ENCODE measurements at places on chromosomes 3 and 15.
A peak's percentile ranks its signal among the peaks of the same experiment; 100 is the strongest.

GRCh38 chr15:98815207-98815606 lies 166.9 kb downstream of the IGF1R start:
- no peak for DNase-seq

- DNase-seq: no peak
Measured at GRCh38 chr15:49645941-49646340, 25.1 kb downstream of the DTWD1 start.

- DNase-seq: no peak
Measured at GRCh38 chr3:195809796-195810454, 1.8 kb downstream of the MUC4 start.

- DNase-seq: peak; percentile 38
Measured at GRCh38 chr15:85618956-85619491, 175.7 kb downstream of the KLHL25 start.

DNA sequence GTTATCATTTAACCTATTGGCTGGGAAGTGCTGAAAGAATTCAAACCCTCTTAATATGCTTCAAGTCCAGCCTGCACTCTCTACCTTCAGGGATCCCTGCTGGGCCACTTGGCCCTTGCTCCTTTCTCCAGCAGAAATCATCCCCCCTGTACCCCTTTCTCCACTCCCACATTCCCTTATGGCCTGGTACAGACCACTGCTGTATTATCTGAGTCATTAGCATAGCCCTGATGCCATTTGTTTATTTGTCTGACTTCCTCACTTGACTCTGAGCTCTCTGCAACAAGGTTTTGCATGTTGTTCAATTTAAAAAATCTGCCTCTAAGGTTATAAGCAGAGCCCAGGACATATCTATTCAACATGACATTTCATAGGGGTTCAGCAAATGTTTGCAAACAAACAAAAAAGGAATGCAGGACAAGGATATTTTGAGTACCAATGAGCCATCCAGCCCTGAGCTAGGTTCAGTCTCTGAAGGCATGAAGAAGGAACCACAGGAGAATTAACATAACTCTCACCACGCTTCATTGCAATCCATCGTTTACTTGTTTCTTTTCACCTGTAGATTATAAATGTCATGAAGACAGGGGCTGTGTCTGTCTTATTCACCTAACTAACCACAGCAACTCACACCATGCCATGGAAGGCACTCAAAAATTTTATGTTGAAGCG lies 26.6 kb upstream of the HES1 start:
- DNase-seq: no peak

- no peak for DNase-seq
Measured at GRCh38 chr3:62805580-62806277, 69.5 kb downstream of the CADPS start.

- DNase-seq: no peak
Measured at GRCh38 chr3:128400671-128401070, 66.0 kb downstream of the DNAJB8 start.

DNA sequence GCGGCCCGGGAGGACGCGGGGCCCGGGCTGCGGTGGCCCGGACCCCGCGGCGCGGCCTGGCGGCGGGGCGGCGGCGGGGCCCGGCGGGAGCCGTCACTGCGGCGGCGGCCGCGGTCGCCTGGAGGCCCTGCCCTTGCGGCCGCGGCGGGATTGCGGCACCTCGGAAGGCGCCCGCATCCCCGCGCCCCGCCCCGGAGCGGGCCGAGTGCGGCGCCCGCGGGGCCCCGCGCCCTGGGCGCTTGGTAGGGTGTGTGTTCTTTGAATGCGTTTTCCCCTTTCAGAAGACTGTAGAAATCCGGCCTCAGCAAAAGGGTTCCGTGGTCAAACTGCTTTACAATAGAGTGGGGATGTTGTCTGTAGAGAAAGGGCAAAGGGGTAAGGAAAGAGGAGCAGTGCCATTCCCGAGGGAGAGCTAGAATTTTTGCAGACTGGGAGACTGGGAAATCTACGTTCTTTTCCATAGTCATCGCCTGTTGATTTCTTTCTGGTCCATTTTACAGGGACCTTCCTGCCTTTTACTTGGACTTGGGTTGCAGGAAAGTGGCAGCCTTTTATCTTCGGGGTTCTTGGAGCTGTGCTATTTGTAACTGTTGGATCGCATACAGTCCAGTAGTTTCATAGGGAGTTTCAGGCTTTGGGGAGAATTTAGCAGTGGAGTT lies 630 bp downstream of the SNRK start:
- peak; percentile 25 for DNase-seq

- DNase-seq: no peak
Measured at GRCh38 chr3:189773056-189773455, 141.9 kb downstream of the TP63 start.

DNA sequence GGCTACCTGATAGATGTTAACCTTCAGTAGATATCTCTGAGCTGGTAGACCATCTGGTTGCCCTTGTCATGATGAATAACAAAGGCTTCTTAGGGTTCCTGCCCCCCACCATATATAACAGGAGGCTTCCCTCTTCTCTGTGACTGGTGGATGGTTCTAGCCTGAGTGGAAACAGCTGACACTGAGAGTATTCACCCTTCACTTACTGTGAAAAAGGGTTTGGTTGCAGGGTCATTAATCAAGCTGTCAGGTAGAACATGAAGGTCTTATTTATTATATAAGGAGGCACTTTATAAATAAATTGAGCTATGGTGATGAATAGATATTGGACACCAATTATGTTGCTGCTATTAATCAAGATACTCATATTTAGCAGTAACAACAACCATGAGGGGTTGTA lies 58.6 kb downstream of the CACNA2D3 start:
- no peak for DNase-seq

GRCh38 chr3:45043728-45044299 lies 17.7 kb downstream of the CLEC3B start:
- DNase-seq: no peak

DNA sequence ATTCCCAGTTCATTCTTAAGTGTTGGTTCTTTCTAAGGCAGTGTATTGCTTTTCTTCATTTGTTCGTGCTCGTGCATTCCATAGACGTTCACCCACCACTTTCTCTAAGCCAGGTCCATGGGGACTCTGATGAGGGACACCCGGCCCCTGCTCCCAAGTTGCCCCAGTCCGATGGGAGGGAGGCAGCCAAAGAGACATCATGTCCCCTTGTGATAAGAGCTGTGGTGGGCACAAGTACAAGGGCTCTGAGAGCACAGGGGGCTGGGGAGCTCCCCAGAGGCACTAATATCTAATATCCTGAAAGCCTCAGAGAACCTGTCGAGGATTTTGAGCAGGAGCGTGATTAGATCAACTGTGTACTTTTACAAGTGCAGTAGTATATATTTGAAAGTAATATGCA lies 6.3 kb downstream of the SPSB4 start:
- no peak for DNase-seq

- no peak for DNase-seq
Measured at GRCh38 chr3:107684431-107684925, 161.7 kb downstream of the BBX start.

GRCh38 chr3:5811016-5811415 lies 623.5 kb downstream of the EDEM1 start:
- no peak for DNase-seq

- DNase-seq: no peak
Measured at GRCh38 chr3:57068437-57069089, 8.1 kb downstream of the SPATA12 start.

GRCh38 chr3:74465715-74466410 lies 148.6 kb downstream of the CNTN3 start:
- no peak for DNase-seq

GRCh38 chr15:55277116-55277564 lies 12.5 kb downstream of the RAB27A start:
- DNase-seq: peak; percentile 31

GRCh38 chr15:49877117-49877872 lies 241.7 kb downstream of the ATP8B4 start:
- DNase-seq: no peak

DNA sequence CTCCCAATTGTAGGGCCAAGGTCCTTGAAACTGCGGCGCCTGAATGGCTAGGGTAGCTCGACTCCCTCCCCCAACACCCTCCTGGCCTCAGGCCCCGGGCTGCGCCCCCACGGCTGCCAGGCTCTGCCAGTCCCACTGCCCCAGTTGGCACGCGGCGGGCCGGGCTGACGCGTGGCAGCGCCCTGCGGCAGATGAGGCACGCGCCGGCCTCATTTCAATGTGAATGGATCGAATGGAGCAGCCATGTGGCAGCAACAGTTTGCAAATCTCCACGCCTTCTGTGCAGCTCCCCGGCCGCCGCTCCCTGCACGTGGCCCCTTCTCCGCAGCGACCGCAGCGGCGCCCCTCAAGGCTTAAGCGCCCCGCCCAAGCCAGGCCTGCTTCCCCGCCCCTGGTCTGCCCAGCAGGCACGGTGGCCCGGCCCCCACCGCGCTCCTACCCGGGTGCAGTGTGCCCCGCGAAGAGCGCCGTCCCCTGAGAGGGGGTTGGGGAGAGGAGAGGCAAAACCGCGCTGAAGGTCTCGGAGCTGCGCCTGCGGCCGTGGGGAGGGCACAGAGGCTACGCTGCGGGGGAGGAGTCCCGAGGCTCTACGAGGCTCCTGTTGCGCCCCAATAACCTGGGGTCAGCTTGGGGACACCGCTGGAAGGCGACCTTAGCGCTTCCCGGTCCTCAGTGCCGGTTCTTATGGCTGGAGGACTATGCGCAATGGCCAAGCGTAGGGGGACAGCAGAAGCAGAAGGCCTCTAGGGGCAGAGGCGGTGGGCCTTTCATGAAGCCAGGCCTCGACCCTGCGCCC lies 3.1 kb upstream of the DLL4 start:
- no peak for DNase-seq

DNA sequence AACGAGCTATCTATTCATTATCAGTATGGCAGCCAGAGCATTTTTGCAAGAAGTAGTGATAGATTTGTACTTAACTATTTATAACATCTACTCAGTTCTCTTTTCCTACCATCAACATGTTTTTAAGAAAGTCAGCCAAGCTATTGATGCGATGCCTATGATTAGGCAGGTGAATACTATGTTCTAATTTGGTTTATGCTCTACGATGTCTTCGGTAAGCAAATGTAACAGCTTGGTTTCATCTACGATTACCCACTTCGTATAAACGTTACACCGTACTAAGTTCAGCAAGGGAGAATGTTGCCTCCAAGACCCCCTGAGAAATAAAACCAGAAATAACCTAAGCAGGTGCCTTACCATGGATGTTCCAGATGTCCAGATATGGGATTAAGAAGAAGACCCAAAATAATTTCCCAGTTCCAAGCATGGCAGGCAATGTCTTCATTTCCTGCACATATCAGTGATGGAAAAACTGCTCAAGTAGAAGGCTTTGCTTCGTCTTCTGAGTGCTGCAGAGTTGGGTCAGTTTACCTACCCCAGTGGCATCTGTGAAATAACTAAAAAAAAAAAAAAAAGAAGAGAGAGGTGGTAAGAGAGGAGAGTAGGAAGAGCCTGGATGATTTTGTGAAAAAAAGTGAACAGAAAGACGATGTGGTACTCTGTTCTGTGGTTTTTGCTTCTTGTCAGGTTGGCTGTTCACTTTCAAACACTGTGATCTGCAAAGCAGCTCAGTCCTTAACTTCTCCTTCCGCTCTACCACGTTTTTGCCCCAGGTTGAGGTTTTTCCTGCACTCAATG lies at the start of gene BTLA:
BTLA (minus strand) TSS at position 559 of the 798 bp plus-strand sequence; CDS start at position 445, 114 bp downstream.
- DNase-seq: no peak

DNA sequence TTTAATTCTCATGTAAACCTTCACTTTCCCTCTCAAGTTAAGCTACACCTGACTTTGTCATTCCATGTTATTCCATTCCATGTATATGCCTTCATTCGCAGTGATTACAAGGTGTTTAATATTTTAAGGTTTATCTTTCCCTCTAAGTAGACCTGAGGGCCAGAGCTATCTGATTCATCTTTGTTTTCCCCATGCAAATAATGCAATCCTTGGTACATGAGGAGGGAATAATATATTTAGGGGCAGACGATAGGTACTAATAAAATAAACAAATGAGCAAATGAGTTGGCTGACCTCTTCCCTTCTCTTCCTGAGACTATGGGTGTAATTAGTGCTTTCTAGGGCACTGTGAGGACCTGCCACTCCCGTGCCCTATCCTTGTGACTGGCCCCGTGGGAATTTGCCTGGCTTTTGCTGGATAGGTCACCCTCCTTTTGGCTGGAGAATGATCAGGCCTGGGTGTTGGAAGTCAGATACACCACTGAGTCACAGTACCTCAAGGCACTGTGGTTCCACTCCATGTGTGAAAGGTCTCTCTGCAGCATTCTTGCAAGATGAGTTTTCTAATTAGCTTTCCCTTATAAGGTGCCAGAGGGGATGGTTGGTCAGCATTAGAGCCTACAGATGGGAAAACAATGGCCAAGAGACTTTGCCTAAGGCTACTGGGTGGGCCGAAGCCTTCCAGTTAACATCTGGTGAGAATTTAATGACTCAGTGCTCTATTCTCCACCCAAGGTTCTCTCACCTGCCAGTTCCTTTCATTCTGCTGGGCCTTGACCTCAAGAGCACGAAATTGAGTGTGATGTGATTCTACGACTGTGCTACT lies 183.2 kb downstream of the P3H2 start:
- no peak for DNase-seq

GRCh38 chr3:159260049-159260662 lies 458.3 kb downstream of the MFSD1 start:
- DNase-seq: peak; percentile 1

GRCh38 chr15:28942046-28942445 lies 56.3 kb downstream of the APBA2 start:
- no peak for DNase-seq

- DNase-seq: no peak
Measured at GRCh38 chr3:155270063-155270462, 23.4 kb downstream of the STRIT1 start.

DNA sequence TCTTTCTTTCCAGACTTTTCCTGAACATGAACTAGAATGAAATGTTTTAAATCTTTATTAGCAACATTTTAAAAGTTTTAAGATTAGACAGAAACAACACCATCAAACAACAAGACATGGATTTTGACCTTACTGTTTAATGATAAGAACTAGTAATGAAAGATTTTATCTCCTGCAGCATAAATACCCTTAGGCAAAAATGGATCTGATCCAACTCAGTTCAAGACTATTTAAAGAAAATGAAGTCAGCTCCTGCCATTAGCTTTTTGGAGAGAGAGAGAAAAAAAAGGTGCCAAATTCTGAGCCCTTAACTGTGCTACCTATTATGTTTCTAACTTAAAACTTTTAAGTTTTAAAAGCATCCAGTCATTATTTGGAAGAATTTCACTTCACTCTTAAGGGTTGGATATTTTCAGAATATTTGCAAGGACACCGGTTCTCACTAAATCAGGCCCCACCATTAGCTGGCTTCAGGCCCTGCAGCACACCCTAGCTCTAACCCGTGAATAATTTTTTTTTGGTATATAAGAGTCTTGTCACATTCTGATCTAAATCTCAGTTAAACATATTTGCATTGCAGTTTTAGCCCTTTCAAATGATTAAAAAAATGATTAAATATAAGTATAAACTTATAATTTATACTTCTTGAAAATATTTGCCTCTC lies 60.0 kb downstream of the NR1I2 start:
- no peak for DNase-seq
